ENCODE measurements at places on chromosomes 3 and 15. TPM values are rescaled to one million over a fixed set of nuclear protein-coding genes. Genes with fewer than 3 reads are reported as not detected.

ZPLD1 gene
- not detected for polyA plus RNA-seq

PLEKHO2 gene
- polyA plus RNA-seq: 12.8 TPM

TRAIP gene
- 3.9 TPM for polyA plus RNA-seq

LRRC2 gene
- 5.3 TPM for polyA plus RNA-seq

KBTBD13 gene
- 1.5 TPM for polyA plus RNA-seq
